Smooth muscle cell of bladder (primary cell): ENCODE measurements at places on chromosomes 2 and 18. TPM values are rescaled to one million over a fixed set of nuclear protein-coding genes. Genes with fewer than 3 reads are reported as not detected.

Gene CEBPZ
- total RNA-seq = 40.1 and 56.1 TPM in 2 replicates

Gene UGT1A5
- total RNA-seq = not detected in 2 replicates

Gene CRYBA2
- not detected in 2 replicates for total RNA-seq

Gene SEPTIN10
- 63.4 and 63.5 TPM in 2 replicates for total RNA-seq

Gene MAP3K19
- not detected in 2 replicates for total RNA-seq

Gene RGPD4
- under 0.01 TPM in 1 of 2 replicates, not detected in the other for total RNA-seq
